Posterior vena cava (tissue), 2 donors: ENCODE measurements at places on chromosomes 2 and 18. TPM values are rescaled to one million over a fixed set of nuclear protein-coding genes. Genes with fewer than 3 reads are reported as not detected.

The INHBB gene
- total RNA-seq = 9.9 TPM

The KIAA2012 gene
- total RNA-seq = not detected

DNA sequence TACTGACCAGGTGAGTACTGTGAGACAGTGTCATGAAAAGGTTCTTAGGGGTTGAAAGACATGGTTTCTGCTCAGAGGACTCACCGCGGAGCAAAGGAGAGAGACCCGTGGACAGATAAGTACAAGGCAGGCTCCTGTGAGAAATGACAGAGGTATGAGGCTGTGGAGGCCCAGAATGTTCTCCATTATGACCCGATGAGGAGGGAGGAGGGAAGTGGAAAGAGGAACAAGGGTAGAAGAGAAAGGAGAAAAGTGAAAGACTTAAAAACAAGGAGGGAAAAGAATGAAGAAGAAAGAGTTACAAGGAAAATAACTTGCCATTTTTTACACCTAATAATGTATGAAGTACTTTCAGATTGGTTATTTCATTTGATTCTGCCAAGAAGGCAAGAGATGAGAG, 29.8 kb downstream of the MAPRE3 start:
- DNase-seq = no peak

The ZBTB7C gene
- total RNA-seq = 14.8 TPM

GRCh38 chr2:16609786-16610185, 55.8 kb downstream of the CYRIA start:
- no peak for DNase-seq

- DNase-seq = no peak
These were observed 101.0 kb downstream of the STPG4 start for GRCh38 chr2:47054036-47054555.

The GPR17 gene
- total RNA-seq = not detected

The MALL gene
- total RNA-seq = 35.1 TPM

DNA sequence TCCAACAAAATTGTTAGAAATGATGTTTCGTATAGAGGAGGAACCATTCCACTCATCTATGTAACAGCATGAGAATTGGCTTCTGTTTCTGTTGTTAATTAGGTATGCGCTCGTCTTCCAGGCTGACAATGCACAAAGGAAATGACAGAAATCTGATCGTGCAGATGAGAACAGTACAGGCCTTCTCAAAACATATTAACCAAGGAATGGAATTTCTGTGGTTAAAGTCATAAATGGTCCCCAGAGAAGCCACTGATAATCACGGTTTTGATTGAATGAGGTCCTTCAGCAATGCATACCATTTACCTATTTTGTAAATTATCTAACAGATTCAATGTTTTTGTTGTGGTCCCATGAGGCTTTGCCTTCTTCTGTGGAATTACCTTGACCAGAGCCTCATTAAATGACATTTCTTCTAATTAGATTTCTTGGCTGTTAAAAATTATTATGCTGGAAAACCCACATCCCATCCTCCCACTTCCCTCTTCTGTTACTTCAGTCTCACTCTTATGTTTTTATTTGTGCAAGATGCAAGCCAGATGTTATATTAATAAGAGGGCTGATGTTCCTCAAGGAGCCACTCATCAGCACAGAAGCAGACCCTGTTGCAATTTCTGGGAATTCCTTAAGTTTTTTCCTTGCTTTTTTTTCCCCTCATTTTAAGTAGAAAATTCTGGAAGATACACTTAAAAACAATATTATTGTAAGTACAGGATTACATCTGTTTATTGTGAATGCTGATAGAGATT, 395.8 kb downstream of the PID1 start:
- DNase-seq = no peak

The FZD7 gene
- 32.0 TPM for total RNA-seq

- DNase-seq = peak; percentile 34
These were observed 492.0 kb upstream of the SALL3 start for GRCh38 chr18:78487649-78488048.

- DNase-seq = no peak
These were observed 1153.2 kb downstream of the SUCLG1 start for GRCh38 chr2:83305758-83306378.

DNA sequence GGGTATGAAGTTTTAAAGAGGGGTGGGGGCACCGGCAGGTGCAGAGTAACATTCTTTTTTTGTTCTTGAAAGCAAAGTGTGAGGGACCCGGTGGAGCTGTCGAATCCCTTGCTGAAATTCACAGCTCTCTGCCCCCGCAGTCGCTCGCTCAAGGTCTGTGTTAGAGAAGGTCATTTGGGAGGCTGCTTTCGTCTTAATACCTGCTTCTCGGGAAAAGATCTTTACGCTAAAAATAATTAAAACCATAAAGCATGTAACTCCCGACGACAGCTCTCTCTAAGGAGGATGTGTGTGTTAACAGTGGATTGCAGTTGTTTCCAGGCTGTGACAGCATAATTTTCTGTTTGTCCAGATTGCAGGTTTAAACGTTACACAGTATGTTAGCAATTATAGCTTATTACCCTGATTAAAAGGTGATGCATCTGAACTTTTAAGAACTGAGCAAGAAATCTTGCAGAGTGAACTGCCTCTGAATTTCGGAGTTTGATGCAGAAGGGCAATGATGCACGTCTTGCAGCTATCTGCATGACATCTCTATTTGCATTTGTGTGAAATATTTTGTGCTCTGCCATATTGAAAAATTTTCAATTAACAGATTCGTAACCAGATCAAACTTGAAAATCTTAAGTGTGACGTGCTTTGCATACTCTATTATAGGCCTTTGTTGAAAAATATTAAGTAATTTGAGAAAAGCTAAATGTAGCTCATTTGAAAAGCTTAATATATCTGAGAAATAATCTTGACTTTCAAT, 954 bp downstream of the RAPGEF4 start:
- DNase-seq = no peak

GRCh38 chr2:53545604-53546003, 222.0 kb upstream of the CHAC2 start:
- DNase-seq = no peak

The PLCD4 gene
- total RNA-seq = 1.0 TPM

DNA sequence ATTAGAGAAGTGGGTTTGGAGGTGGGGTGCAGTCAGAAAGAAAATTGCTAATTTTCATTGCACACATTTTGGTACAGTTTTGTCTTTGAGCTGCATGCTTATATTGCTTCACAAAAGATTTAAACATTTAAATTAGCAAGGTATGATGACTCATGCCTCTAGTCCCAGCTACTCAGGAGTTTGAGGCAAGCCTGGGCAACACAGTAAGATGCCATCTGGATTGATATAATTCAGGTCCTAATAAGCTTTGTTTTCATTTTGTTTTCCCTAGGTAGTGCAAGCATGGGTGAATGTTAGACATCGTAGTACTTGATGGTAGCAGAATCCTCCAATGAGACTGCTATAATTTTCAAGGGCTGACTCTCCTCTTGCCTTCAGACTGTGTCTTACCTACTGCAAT, 396.7 kb upstream of the RGPD4 start:
- no peak for DNase-seq

GRCh38 chr2:105617631-105618350, 126.9 kb upstream of the NCK2 start:
- DNase-seq = no peak

- no peak for DNase-seq
These were observed 78.4 kb downstream of the KANSL1L start for GRCh38 chr2:210092791-210093190.

The TMEM247 gene
- not detected for total RNA-seq

GRCh38 chr2:239629926-239630617, 229.3 kb upstream of the HDAC4 start:
- DNase-seq = peak; percentile 31

GRCh38 chr2:58047961-58048360, 1.4 kb downstream of the VRK2 start:
- no peak for DNase-seq

GRCh38 chr2:185817991-185818390, 79.4 kb downstream of the FSIP2 start:
- no peak for DNase-seq

DNA sequence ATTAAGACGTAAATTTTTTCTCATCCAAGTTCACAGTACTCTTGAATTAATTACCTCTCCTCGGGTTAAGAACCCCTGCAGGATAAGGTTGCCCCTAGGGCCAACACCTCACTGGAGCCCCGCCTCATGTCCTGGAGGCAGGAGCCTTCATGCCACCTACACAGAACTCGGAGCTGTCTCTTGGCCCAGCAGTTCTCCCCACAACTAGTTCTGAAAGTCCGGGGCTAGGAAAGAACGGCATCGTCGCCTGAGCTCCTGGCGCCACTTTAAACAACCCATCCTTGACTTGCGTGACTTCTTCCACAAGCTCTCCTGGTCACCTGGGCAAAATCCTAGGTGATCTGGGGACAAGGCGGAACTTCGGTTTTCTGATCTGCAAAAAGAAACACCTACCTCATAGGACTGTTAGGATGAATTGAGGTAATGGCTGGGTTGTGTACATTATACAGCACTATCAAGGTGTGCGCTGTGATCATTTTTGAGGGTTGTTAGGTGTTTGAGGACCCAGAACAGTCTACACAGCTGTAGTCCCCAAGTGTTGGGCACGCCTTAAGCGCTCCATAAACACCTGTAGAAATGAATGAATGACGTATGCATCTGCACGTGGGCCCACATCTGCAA, 641 bp upstream of the ITGA6 start:
- DNase-seq = no peak

The TDRD15 gene
- total RNA-seq = 0.05 TPM

The NLRC4 gene
- total RNA-seq = 3.5 TPM

DNA sequence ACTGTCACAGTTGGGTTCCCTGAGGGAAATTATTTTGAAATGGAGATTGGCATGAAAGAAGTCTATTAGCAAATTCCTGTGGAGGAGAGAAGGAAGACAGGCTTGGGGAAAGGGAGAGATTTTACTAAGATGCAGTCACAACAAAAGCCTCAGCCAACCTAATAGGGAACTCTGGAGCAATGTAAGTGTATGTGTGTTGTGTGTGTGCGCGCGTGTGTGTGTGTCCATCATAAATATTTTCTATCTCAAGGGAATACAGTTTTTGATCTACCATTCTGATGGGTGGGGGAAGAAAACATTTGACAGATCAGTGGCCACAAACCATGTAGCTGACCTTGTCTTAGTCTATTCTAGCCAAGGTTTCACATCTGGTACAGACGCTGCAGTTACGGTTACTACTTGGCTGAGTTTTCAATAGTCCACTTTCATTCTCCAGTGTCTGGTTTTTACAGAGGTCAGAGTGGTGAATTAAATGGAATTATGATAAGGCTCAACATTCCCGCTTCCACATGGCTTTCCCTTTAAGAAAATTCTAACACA, 72.6 kb downstream of the MREG start:
- no peak for DNase-seq

DNA sequence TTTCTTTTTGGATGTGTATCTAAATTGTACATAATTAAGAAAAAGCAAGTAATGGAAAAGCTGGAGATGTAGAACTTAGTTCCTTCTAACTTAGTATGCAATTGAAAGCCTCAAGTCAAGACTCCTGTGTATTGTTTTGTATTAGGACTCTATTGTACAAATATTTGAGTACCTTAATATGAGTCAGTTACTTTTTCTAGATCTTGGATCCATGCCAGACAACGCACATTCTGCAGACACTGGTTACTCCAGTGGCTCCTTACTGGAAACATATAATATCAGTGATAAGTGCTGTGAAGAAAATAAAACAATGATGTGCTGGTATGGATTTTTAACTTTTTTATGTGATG, 1.5 kb downstream of the SLC39A10 start:
- no peak for DNase-seq

- DNase-seq = no peak
These were observed 644 bp downstream of the ONECUT2 start for GRCh38 chr18:57435846-57436190.

- no peak for DNase-seq
These were observed 79.1 kb downstream of the DYM start for GRCh38 chr18:49381267-49381845.

GRCh38 chr18:64966667-64967066, 784.1 kb upstream of the CDH7 start:
- DNase-seq = no peak
